ENCODE measurements at places on chromosomes 12 and 14.

DNA sequence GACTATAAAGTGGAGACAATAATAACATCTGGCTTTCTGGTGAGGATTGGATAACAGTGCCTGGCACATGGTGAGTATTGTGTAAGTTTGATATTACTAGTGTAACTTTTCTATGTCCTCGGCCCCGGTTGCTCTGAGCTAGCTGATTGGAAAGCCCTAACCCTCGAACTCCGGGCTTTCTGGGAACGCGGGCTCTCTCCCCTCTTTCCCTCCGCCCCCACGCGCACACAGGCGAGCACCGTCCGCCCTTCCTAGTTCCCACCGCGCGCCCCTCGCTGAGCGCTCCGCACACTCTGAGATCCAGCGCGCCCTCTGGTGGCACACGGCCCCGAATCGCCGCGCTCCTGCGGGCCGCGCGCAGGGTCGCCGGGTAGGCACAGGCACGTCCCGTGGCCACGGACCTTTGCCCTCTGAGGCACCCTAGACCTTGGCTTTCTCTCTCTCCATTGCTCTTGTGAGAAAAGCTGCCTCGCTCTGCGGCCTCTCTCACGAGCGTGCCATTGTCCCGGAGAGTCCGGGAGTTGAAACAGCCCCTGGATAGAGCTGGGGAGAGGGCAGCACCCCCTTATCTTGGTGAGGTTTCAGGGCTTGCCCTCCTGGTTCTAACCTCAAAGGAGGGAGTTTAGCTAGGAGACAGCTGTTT lies 23.2 kb upstream of the ESRRB start:
- DNase-seq, result peak; percentile 53

GRCh38 chr14:81314443-81315175 lies 85.5 kb downstream of the STON2 start:
- DNase-seq, result no peak

DNA sequence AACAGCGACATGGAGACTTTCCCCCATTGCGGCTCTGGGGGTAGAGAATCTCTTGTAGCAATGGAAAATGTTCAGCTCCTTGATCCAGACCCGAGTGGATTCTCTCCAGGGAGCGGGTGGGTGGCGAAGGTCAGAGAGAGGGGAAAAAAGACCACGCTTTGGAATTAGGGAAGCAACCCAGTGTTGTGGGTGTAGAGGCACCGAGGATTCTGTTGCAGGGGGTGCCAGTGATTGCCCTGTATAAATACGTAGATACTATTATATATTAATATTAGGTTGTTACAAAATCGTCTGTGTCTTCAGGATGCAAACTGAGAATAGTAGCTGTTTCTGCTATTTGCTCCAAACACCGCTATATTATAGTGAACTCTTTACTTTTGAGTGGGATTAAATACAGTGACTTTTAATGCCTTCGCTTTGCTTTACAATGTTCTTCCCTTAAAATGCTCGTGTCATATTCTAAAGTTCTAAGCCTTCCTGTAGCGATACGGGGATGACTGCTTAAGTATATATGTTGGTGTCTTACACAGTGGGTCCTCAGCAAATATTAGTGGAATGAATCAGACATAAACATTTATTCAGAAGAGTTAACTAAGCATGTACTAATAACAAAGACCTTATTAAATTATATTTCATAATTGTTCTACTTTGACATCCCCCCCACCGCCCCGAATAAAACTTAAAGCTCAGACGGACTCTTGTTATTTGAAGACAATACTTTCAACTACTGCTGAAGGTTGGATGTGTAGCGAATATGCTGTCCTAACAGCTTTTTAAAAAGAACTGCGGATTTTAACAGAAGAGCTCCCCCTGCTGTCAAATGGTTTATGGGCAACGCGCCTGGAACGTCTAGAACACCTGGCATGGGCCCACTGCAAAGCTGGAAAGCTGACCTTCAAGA lies 136.4 kb upstream of the KRAS start:
- DNase-seq, result peak; percentile 90

GRCh38 chr14:92456215-92457015 lies 57.2 kb upstream of the RIN3 start:
- peak; percentile 78 for DNase-seq

DNA sequence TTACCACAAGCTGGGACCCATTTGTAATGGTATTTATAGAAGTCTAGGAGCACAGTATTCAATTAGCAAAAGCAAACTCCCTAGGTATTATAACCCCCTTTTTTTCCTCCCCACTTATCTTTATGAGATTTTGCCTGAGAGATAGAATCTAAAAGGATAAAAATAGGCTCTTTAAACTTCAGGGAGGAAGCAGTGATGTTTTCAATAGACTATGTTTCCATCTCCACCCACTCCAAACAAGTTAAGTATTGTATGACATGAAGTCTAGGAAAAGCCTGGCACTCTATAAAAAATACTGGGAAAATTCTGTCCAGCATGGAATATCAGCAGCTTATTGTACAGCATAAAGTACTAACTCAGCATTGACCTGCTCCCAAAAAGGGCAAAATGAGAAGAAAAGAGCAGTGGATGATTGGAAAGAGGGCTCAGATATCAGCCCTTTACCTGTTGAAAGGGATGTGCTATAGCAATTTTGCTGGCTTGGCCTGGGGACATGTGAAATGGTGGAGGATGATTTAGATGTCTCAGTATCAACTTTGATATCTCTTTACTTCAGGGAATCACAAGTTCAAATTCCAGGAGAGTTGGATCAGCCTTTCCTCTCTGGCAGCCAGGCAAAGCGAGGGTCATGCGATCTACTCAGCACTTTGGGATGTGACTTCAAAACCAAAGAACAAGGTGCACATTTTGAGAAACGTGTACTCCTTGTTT lies 72.4 kb downstream of the IGF1 start:
- DNase-seq, result peak; percentile 28

GRCh38 chr12:38736821-38737220 lies 168.6 kb downstream of the CPNE8 start:
- no peak for DNase-seq

DNA sequence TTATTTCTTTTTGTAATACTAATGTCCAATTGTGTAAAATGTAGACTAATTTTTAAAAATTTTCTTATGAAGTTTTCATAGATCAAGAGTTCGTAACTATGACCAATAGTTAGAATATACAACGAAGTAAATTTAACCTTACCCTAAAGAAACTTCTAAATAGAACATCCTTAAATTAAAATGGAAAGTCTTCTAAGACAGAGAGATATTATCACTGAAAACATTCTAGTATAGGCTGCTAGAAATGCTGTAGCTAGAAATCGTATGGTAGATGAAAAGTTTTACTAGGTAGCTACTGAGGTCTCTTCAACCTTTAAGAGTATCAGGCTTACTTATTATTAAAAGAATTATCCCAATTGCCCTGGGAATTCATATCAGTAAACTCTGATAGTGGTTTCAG lies 925 bp downstream of the CLEC2A start:
- DNase-seq, result no peak

GRCh38 chr12:13534645-13535398 lies 338.3 kb downstream of the EMP1 start:
- DNase-seq, result peak; percentile 62

- DNase-seq, result no peak
Measured at GRCh38 chr14:37062191-37062803, 110.1 kb downstream of the SLC25A21 start.

GRCh38 chr12:5088586-5089264 lies 45.0 kb downstream of the KCNA5 start:
- peak; percentile 25 for DNase-seq

GRCh38 chr12:48072266-48072665 lies 33.6 kb downstream of the SENP1 start:
- no peak for DNase-seq

DNA sequence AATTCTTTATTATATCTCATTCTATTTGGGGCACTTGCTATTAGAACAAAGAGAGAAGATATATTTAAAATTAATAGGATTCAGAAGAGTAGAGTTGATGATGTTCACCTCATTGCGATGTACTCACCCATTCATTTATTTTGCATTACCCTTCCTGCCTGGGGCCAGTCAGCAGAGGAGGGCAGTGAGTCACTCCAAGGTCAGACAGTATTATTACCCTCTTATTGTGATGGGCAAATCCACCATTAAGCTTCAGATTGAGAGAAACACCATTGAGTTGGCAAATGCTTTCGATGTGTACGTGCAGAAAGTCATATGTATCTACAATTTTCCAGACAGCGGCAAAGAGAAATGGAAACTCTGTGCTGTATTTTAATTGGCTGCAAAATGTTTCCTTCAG lies 134.2 kb downstream of the BICD1 start:
- peak; percentile 39 for DNase-seq

- no peak for DNase-seq
Measured at GRCh38 chr14:98904677-98905076, 367.3 kb downstream of the BCL11B start.

- DNase-seq, result peak; percentile 13
Measured at GRCh38 chr14:90140956-90141316, 79.1 kb downstream of the KCNK13 start.

DNA sequence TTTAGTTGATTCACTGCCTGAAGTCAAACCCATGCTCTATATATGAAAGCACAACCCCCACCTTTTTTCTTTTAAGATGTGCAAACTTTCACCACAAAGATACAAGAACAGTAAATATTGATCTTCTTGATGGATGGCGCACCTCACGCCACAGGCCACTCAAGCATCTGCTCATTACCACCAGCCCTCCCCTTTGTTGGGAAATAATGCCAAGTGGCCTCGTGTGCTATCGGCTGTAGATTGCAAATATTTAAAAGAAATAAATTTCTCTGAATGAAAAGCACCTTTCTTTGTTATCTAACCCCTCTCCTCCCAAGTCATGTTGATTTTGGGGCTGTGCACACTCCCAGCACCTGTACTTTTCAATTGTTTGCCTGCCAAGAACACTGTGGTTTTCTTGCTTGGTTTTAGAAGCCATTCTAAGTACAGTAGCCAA lies 122.7 kb downstream of the C12orf42 start:
- DNase-seq, result no peak

DNA sequence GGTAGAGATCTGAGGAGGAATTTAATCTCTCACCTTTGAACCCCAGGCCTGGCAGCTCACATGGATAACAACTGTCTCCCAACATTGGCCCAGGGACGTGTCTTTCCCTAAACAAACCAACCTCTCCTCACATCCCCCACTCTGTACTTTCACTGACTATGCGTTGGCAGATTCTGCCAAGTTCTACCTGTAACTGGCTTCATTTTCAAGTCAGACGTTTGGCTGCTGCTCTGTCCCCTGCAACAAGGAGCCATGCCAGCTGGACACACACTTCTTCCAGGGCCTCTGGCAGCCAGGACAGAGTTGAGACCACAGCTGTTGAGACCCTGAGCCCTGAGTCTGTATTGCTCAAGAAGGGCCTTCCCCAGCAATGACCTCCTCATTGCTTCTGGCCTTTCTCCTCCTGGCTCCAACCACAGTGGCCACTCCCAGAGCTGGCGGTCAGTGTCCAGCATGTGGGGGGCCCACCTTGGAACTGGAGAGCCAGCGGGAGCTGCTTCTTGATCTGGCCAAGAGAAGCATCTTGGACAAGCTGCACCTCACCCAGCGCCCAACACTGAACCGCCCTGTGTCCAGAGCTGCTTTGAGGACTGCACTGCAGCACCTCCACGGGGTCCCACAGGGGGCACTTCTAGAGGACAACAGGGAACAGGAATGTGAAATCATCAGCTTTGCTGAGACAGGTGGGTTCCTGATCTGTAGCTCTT lies at the start of gene INHBC:
Gene INHBC, plus strand, starts transcription at position 268 of the 707 bp plus-strand sequence. Its CDS starts 103 bp downstream, at position 371.
- DNase-seq, result no peak

- no peak for DNase-seq
Measured at GRCh38 chr14:68097727-68098126, 278.1 kb downstream of the RAD51B start.

DNA sequence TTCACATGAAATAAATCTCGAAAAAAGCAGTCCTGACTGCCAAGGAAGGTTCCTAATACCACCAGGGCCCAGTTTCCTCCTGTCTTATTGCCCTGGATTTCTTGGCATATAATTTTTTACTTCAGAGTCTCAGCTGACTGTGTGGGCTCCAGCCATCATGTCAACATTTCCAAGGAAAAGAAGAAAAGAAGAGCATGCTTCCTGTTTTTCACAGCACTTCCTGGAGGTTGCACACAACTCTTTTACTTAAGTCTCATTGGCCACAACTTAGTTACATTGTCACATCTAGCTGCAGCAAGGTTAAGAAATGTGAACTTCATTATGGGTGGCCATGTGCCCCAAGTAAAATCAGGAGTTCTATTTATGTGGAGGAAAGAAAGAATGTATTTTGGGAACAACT lies 24.3 kb downstream of the DACT1 start:
- DNase-seq, result no peak

DNA sequence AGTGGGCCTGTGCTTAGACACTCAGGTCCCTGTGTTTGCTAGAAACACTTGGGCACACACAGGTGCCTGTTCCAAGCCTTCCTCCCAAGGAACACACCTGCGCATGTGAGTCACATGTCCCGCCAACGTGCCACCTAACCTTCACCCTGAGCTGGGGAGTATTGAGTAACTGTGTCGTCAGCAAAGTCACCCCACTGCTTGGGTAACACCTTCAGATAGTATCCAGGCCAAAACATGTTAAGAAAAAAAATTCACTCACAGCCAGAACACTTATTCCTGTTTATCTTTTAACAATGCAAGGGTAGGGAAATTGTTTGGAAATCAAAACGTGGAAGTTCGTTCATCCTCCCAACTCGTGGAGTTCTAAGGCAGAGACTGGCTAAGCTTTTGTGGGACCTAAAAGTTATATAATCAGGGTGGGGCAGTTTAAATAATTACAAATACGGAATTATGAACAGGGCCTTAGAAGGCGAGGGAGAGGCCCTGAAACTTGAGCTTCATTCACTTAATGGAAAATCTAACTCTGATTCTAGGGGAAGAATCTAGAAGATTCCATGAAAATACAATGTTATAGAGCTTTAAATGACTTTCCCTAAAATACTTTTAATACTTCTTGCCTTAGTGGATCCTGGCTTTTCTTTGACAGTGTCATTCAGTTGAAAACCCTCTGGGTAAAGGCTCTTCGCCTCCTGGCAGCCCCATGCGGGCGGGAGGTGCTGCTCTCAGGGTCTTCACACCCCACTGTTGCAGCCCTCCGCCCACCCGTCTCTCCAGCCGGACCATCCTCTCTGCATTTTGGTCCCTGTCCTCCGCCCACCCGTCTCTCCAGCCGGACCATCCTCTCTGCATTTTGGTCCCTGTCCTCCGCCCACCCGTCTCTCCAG lies 30.3 kb upstream of the ADIPOR2 start:
- DNase-seq, result peak; percentile 63

- peak; percentile 41 for DNase-seq
Measured at GRCh38 chr12:67042697-67043131, 226.4 kb upstream of the CAND1 start.

- DNase-seq, result peak; percentile 49
Measured at GRCh38 chr12:12449533-12450025, 92.7 kb downstream of the BORCS5 start.

DNA sequence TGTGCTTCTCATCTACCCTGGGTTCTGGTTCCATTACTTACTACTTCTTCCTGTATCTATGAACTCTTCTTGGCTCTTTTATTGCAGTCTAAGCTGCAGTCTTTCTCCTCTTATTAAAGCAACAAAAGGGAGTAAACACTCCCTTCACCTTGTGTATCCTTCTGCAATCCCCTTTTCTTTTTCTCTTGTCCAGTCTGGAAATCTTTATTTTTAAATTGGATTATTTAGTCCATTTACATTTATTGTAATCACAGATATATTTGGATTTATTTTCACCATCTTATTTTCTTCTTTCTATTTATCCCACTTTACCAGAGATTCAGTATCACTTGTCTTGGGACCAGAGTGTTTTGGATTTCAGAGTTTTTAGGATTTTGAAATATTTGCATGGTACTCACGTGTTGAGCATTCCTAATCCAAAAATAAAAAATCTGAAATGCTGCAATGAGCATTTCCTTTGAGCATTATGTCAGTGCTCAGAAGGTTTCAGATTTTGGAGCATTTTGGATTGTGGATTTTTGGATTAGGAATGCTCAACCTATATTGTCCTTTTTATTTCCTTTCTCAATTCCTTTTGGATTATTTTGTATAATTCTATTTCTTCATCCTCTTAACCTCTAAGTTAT lies 6.8 kb upstream of the ACVR1B start:
- no peak for DNase-seq

Measured in fibroblast of mammary gland (primary cell).